ENCODE measurements at places on chromosomes 2 and 18.

- no peak for DNase-seq
These were observed 87.1 kb downstream of the TSHZ1 start for GRCh38 chr18:75297731-75298130.

GRCh38 chr2:105627534-105627933 is 117.2 kb upstream of the NCK2 start:
- DNase-seq = no peak

DNA sequence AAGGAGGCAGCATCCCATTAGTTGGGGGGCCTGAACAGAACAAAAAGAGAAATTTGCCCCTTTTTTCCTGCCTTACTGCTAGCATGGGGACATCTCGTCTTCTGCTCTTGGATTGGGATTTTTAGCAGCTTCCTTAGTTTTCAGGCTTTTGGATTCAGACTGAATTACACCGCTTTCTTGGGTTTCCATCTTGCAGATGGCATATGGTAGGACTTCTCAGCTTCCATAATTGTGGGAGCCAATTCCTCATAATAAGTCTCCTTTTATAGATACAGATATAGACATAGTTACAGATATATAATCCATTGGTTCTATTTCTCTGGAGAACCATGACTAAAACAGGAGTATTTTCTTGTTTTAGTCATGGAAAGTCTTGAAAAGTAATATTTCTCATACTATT is 5.2 kb upstream of the RAPGEF4 start:
- DNase-seq = no peak

- DNase-seq = peak; percentile 64
These were observed 128.5 kb upstream of the RAB12 start for GRCh38 chr18:8480506-8481328.

GRCh38 chr18:63736876-63737275 is 34.1 kb downstream of the SERPINB11 start:
- DNase-seq = no peak

GRCh38 chr2:190718652-190719526 is 70.0 kb downstream of the NAB1 start:
- peak; percentile 66 for DNase-seq

- DNase-seq = no peak
These were observed 25.4 kb downstream of the KIF5C start for GRCh38 chr2:148900350-148900837.

DNA sequence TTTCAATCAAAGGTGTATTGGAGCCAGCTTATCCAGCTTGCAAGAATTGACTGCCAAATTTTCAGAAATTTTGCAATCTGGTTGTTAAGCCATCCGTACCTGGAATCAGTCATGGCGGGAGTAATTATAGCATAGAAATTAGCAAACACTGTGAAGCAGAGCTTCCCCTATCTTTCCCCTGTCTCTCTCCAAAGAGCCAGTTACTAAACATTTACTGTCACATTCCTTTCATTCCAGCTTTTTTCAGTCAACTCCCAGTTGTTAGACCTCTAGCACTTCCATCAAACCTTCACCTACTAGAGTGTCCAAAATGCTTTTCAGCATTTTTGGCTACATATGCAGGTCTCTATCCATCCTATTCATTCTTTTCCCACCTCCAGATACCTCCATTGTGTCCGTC is 137.4 kb downstream of the MC4R start:
- DNase-seq = no peak
